ENCODE measurements at places on chromosomes 11 and 22.
A peak's percentile ranks its signal among the peaks of the same experiment; 100 is the strongest.

- no peak for DNase-seq
Observed at GRCh38 chr11:2197771-2198520, 26.3 kb upstream of the TH start.

GRCh38 chr11:20157728-20158127, 2.5 kb downstream of the DBX1 start:
- DNase-seq: no peak

GRCh38 chr11:9347100-9347499, 32.7 kb upstream of the TMEM41B start:
- DNase-seq: no peak

DNA sequence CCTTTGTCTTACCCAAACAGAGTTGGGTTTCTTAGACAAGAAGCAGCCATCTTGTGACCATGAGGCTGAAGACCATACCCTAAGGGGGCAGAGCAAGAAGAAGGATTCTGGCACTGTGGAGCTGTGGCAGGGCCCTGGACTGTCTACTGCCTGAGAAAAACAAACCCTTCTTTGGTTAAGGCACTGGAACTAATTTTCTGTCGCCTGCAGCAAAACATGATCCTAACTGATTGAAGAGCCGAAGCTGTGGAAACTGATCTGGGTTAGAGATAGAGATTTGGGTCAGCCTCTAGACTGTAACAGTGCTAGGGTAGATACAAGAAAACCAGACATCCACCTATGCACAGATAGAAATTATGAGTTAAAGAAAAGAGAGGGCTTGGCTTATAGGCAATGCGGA, 11.3 kb upstream of the ACER3 start:
- DNase-seq: no peak

DNA sequence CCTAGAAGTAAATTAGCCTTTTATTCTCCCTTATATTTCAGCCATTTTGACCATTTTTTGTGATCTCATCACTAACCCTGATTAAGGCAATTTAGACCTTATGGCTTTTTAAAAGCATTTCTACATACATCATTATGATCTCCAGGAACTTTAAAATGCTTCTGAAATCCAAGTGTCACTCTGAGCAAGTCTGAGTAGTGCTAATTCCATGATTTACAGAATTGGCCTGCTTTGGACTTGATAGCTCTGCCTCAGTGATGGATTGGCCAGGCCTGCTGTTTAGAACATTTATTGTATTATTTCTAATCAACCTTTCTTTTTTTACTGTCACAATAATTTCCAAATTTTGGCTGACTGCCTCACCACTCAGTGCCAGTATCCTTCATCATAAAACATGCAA, 116.4 kb downstream of the KCNA4 start:
- no peak for DNase-seq

DNA sequence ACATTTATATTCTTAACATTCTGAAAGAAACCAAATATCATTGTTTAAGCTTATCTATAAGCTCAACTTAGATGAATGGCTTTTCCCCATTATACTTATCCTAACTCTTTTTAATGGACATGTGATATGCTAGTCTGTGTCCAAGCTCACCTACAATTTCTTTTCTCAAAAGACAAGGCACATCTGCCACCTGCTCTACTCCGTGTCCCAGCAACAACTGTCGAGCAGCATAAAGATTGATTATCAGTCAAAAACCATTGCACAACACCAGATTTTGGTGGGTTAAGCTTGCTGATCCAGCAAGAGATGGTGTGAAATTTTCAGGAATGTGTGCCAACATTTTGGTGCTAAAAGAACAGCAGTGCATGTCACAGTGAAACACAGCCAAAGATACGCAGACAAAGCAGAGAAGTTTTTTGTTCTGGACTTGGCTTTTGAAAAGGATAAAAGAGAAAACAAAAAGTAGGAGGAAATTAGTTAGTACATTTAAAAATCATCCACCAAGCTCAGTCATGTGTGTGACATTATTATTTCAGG, 65.8 kb downstream of the DCDC1 start:
- no peak for DNase-seq

DNA sequence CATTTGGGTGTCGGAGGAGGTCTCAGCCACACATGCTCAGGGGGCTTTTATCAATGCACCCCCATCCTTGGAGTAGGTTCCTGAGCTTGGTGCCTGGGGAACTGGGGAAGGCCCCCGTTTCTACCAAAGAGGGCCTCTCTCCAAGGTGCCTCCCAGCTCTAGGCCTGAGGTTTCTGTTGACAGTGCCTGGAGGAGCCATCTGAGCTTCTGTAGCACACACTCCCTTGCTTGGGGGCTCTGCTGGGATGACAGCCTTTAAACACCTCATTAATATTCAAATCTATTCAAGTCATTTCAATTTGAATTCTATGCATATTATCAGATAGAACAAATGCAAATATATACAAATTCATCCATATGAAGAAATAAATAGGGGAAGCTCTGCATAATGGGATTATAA, 18.9 kb downstream of the KIRREL3 start:
- DNase-seq: no peak

DNA sequence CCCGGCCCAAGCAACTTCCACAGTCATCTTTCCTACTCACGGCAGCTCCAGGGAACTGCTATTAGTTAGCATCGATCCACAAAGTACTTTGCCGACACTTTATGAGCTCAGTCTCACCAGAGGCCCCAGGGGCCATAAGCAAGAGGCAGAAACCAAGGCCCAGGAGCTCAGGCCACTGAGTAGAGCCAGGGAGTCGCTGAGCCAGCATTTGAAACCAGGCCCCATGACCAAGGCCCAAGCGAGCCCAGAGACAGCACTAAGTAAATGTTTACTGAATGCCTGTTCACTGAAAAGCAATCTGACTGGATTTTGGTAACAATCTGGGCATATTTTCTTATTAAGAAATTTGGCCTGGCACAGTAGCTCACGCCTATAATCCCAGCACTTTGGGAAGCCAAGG, 43.3 kb downstream of the ARRB1 start:
- no peak for DNase-seq

GRCh38 chr11:65425105-65425970, 2.7 kb downstream of the NEAT1 start:
- no peak for DNase-seq

DNA sequence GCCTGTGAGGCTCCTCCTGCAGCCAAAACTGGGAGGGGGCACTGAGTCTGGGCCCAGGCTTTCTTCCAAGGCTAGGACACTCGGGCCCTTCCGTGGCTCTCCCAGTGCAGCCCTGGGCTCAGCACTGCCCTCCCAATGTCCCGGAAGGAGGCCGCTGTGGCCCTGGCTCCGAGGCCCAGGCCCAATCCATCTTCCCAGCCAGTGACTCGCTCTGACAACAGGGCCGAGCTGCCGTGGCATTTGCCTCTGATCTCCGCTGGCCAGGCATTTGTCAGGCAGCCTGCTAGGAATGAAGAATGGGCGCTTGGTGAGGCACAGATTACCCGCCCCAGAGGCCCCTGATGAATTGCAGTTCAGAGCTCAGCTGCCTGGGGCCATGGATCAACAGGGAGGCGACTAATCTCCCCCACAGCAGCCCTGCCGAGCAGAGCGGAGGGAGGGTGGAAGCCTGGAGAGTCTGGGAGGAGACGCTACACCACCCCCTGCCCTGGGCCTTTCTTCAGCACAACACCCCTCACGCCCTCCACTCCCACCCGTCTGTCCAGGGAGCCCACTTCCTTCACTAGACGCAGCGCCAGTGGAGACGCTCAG, 8.3 kb downstream of the FXYD2 start:
- no peak for DNase-seq

- DNase-seq: no peak
Observed at GRCh38 chr11:130095326-130095725, 25.6 kb downstream of the APLP2 start.

GRCh38 chr11:66957971-66958231, 282 bp downstream of the PC start:
- peak; percentile 40 for DNase-seq

- DNase-seq: no peak
Observed at GRCh38 chr11:29184939-29185890, 831.6 kb downstream of the KCNA4 start.

DNA sequence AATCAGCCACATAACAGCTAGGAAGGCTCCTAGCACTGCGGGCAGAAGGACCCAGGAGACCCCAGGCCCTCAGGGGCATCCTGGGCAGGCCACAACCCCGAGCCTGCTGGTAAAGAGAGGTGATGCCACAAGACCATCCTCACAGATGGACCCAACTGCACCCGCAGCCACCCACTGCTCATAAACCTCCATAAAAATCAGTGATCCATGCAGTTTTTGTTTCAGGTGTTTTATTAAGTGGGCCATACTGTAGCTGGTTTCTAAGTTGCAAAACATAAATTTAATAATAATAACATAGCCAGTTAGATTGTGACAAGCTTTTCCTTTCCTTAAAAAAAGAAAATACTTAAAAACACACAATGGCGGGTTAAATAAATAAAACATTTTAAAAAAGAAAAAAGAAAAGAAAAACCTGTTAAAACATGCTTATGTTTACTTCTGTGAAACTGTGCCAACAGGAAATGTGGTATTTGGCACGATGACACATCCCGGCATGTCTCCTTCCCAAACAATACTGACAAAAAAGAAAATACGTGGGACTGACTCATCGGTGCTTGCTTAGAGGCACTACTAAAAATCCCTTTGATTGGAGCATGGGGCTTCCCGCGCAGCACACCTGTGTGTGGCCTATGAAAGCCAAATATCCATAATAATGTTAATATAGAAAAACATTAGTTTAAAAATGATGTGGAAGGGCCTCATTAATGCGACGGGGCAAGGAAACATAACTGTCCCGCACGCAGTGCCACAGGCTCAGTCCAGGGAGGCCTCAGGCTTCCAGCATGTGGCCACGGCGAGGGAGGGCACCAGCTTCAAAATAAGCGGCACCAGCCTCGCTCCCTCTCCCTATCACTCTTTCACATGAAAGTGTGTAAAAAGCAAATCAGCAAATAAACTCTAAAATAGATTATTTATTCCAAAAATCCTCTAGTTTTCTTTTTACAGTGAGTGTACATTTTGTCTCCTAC, 47.5 kb upstream of the SCUBE2 start:
- DNase-seq: peak; percentile 18

DNA sequence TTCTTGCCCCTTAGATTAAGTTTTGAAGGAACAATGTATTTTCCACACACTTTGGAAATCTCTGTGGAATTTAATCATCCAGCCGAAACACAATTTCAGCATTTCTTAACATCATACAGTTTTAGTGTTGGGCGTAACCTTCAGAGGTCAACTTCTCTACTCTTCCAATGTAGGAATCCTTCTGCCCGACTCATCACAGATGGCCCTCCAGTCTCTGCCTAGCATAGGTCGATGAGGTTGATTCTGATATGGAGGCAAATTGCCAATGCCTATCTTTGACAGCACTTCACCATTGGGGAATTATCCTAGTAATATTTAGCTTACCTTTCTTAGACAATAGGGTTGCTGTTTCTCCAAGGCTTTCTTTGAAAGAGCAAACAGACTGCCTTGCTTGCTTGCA, 175.7 kb upstream of the TTC12 start:
- DNase-seq: no peak

GRCh38 chr11:22432291-22433093, 94.3 kb downstream of the SLC17A6 start:
- no peak for DNase-seq

DNA sequence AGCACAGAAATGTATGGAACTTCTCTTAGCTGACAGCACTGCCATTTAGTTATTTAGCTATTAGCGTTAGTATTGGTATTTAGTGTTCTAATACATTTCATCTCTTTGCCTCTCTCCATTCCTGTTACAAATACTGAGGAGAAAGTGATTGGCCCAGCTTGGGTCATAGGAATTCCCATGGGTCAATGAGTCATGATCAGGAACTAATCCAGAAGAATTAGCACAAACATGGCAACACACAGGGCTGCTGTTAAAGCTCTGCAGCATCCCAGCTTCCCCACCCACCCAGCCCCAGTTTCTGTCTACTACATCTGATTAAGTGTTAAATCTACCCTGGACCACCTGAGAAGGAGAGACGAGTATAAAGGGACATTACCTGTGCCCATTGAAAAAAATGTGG, 36.1 kb downstream of the PDGFD start:
- no peak for DNase-seq

DNA sequence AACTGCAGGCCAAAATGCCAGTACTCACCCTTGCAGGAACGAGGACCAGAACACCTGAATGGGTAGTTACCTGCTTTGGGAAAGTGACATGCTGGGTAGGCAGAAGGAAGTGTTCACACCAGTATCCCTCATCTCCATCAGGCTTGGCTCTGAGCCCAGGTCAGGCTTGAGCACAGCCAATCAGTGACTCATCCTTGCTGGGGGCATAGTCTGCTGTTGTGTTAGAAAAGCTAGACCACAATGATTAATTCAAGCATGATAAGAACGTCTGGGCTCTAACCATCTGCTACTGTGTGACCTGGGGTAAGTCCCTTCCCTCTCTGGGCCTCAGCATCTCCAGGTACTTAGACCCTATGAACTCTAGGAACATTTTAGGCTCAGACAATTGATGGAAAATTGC, 450.4 kb downstream of the MIAT start:
- no peak for DNase-seq

DNA sequence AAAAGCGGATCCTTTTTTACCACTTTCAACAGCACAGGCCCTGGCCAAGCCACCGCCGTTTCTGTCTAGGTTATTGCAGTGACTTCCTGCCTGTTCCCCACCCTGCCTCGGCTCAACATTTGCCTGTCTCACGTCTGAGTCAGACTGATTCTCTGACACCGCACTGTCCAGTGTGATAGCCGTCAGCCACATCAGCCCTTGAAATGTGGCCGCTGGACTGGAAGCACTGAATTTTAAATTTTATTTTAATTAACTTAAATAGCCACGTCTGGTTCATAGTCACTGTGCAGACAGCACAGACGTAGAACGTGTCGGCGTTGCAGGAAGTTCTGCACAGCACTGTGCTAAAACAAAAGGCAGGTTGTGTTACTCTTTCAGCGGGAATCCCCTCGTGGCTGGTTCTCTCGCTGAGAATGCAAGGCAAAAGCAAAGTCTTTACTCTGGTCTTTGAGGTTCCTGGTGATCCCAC, 56.3 kb upstream of the ADSL start:
- DNase-seq: peak; percentile 45

GRCh38 chr11:126118806-126119205, 56.1 kb upstream of the CDON start:
- no peak for DNase-seq

- no peak for DNase-seq
Observed at GRCh38 chr22:32591620-32592019, 117.0 kb downstream of the FBXO7 start.

DNA sequence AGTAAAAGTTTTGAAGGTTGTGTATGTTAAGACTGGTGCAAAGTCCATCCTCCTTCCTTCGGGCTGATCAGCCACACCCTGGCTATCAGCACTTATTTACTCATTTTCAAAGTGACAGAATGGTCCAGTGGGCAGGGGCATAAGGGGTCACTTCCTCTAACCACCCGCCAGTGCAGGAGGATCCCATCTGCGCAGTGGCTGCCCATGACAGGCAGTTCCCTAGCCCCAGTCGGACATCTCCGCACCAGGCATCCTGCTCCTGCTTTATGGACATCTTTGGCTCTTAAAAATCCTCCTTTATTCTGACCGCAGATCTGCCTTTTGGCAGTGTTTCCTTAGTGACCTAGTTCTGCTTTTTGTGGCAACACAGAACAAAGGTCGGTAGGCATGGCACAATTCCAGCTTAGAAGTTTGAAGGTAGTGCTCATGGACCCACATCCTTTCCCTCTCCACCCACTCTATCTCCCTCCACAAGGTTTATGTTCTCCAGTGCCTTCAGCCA, 55.9 kb downstream of the BMAL1 start:
- DNase-seq: no peak

Data from stimulated activated CD4-positive, alpha-beta T cell treated with anti-CD3 and anti-CD28 coated beads, Interleukin-1b, Interleukin-23, amount 100 ng/mL, for 24 hours (primary cell).